ENCODE measurements at places on chromosomes 7 and 10. TPM values are rescaled to one million over a fixed set of nuclear protein-coding genes. Genes with fewer than 3 reads are reported as not detected.

The RNF32 gene
- total RNA-seq: 3.4 TPM

DNA sequence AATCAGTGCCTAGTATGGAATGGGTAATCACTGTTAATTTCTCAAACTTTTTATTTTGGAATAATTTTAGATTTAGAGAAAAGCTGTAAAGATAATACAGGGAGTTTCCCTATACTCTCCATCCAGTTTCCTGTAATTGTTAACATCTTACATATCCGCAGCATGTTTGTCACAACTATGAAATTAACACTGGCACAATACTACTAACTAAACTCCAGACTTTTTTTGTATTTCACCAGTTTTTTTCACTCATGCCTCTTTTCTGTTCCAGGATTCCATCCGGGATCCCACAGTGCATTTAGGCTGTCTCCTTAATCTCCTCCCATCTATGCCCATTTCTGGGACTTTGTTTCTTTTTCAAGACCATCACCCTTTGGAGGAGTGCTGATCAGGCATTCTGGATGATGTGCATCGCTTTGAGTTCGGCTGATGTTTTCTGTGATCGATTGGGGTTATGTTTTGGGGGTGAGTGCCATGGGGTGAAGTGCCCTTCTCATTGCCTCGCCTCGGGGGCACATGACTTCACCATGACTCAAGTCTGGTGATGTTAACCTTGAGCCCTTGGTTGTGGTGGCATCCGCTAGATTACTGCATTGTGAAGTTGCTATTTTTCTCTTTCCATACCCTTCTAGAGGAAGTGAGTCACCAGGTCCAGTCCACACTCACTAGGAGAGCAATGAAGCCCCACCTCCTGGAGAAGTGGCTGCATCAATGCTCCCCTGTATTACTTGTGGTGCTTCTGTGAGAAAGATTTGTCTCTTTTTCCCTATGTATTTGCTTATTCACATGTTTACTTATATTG, 43.9 kb upstream of the GRB10 start:
- H3K4me3 ChIP-seq: no peak overlapping the region
- H3K27ac ChIP-seq: peak overlapping the region; percentile 71
- H3K36me3 ChIP-seq: no peaks in the 10 kb centered on the region
- peaks cover 13% of the 10 kb centered on the region for H3K27me3 ChIP-seq
- peaks cover 27% of the 10 kb centered on the region for H3K4me1 ChIP-seq
- DNase-seq: peak; percentile 40

- no peak overlapping the region for H3K27ac ChIP-seq
- no peak overlapping the region for H3K4me3 ChIP-seq
- H3K27me3 ChIP-seq: no peaks in the 10 kb centered on the region
- DNase-seq: no peak
Observed at GRCh38 chr10:116457488-116457887, 29.8 kb downstream of the PNLIPRP3 start.

DNA sequence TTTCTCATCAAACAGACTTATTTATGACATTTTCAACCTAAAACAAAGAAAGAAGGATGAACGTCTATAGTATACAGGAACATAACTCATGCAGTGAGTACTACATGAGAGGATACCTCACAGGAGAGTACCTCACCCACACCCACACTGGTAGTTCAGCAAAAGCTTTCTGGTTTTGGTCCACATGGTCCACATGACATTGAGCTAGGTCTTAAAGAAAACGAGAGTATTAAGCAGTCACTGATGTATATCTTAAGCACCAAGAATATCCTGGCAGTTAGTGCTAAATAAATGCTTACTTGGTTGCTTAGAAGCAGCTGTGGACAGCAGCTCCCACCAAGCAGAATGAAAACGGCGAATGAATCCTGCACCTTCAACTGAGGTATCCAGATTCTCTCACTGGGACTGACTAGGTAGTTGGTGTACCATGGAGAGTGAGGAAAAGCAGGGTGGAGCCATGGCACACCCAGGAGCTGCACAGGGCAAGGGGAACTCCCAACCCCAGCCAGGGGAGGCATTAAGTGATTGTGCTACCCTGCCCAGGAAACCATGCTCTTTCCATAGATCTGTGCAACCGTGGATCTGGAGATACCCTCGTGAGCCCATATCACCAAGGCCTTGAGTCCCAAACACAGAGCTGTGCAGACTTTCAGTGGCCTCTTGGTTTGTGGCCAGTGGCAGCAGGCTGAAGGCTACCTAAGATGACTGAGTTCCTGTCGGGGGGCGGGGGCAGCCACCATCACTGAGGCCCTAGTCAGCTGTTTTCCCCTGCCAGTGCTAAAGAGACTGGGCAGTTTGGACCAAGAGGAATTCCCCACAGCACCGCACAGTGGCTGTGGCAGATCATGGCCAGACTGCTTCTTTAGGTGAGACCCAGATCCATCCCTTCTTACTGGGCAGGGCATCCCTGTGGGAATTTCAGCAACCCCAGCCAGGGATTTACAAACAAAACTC, 143.4 kb downstream of the SGMS1 start:
- H3K4me3 ChIP-seq: no peak overlapping the region
- H3K36me3 ChIP-seq: peaks cover 50% of the 10 kb centered on the region
- no peak overlapping the region for H3K27ac ChIP-seq

DNA sequence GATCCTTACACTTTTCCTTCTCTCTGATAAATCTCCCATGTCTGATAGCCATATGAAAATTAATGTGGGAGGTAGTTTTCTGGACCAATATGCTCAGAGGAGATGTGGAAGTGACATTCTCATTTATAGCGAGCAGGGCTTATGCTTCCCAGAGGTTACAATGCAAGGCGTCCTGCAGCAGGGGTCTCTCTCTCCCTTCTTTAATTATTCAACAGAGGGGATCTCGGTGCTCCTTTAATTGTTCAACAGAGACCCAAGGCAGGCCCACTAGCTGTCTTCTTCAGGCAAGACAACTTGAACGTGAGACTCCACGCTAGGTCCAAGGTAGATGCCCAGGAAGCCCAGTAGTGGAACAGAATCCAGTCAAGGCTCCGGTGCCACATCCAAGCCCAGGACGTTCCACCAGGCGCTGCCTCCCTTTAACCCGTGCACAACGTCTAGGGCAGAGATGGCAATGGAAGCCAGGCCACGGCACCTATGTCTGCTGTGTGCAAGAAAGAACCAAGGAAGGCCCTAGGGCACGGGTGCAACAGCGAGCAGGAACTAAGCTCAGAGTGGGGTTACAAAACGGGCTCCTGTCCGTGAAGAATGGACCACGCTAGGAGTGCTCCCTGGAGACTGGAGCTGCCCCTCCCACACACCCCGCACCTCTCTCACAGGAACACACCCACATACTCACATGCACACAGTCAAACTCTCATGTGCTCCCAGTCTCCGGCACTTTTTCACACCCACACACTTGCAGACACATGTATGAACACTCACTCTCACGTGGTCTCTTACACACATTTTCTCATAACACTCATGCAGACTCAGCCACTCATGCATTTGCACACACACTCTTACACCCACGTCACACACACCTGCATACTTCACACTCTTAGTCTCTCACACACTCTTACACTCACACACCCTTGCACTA, 230.4 kb downstream of the TNS3 start:
- no peaks in the 10 kb centered on the region for H3K36me3 ChIP-seq
- no peak for DNase-seq
- no peaks in the 10 kb centered on the region for H3K27me3 ChIP-seq
- H3K27ac ChIP-seq: no peak overlapping the region
- no peak overlapping the region for H3K4me3 ChIP-seq
- no peaks in the 10 kb centered on the region for H3K4me1 ChIP-seq

The RBP3 gene
- not detected for total RNA-seq

DNA sequence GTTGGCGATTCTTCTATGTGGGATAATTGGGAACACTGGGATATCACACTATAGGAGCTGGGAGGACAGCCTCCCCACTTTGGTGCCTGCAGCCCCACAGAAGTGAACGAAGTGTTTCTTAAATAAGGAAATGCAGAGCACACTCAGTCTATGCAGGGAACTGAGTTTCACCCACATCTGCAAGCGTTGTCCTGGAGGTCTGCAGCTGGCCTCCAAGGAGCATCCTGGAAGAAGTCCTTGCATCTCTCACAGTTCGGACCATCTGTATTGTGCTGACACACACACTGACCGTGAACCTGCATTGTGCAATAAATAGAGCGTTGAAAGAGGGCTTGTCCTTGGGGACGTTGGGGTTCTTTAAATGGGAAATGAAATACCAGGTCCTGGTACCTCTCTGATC, 25.8 kb downstream of the LAMB4 start:
- no peak overlapping the region for H3K27ac ChIP-seq
- peaks cover 8% of the 10 kb centered on the region for H3K27me3 ChIP-seq
- H3K4me3 ChIP-seq: no peak overlapping the region
- peaks cover 3% of the 10 kb centered on the region for H3K4me1 ChIP-seq
- H3K36me3 ChIP-seq: no peaks in the 10 kb centered on the region

- no peaks in the 10 kb centered on the region for H3K27me3 ChIP-seq
- no peak for DNase-seq
- H3K36me3 ChIP-seq: peaks cover 30% of the 10 kb centered on the region
- H3K4me1 ChIP-seq: peaks cover 5% of the 10 kb centered on the region
- H3K4me3 ChIP-seq: no peak overlapping the region
- no peak overlapping the region for H3K27ac ChIP-seq
Observed at GRCh38 chr7:27763983-27764508, 24.1 kb downstream of the TAX1BP1 start.
